NCI-H69 (cell line): ENCODE measurements at places on chromosomes 1 and 21.

DNA sequence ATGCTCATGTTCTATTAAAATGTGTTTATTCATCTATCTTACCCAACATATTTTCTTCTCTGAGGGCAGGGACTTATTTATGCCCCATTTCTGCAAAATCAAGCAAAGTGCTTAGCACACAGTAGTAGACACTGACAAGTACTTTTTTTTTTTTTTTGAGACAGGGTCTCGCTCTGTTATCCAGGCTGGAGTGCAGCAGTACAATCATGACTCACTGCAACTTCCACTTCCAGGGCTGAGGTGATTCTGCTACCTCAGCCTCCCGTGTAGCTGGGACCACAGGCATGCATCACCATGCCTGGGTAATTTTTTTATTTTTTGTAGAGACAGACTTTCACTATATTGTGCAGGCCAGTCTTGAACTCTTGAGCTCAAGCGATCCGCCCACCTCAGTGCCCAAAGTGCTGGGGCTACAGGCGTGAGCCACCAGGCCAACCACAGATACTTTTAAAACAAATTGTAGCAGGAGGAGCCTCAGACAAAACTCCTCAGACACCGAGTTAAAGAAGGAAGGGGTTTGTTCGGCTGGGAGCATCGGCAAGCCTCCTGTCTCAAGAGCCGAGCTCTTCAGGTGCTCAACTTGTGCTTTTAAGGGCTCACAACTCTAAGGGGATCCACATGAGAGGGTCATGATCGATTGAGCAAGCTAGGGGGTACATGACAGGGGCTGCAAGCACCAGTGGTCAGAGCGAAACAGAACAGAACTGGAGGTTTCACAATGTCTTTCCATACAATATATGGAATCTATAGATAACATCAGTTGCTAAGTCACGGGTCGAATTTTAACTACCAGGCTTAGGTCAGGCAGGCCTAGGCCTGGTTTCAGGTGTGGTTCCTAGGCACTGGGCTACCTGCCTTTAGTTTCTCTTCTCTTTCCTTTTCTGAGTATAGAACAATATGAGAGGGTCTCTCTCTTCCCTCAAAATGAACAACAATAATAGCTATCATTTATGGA is 5.7 kb upstream of the TMEM167B start:
- DNase-seq, result no peak

DNA sequence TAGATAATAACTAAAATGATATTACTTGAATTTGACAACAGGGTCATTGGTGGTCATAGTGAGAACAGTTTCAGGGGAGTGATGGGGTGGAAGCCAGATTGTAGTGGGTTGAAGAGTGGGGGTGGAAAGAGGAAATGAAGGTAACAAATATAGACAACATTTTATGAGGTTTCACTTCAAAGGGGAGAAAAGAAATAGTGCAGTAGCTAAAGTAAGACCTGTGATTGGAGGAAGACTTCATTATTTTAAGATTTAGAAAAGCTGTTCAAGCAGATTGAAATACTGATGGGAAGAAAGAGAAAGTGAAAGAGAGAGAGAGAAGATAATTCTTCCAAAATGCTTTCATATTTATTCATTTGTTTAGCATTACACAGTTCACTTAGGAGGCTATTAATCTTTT is 52.0 kb upstream of the KCNA3 start:
- no peak for DNase-seq

GRCh38 chr21:34859976-34860653 is 189.0 kb downstream of the RUNX1 start:
- no peak for DNase-seq

DNA sequence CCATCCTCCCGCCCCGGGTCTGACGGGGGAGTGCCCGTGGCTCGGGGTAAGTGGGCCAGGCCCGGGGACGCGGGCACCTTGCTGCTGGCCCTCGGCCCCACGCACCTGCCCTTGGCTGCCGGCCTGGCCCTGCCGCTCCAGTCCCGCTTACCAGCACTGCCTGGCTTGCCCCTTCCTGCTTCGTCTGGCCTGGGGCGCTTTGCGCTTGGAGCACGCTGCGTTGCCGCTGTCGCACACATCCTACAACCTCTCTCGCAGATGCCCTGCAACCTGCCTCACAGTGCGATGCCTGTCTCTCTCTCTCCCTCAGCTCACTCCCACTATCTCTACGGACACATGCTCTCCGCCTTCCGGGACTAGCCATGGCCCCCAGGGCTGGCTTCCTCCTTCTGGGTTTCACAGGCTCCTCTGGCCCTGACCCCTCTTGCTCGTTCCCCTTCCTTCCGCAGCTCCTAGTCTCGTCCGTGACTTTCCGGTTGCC is 9.7 kb downstream of the MYOG start:
- DNase-seq, result no peak

- no peak for DNase-seq
Measured at GRCh38 chr1:35656148-35656862, 15.0 kb upstream of the PSMB2 start.

- DNase-seq, result no peak
Measured at GRCh38 chr1:248361121-248361715, at the start of gene OR2T4. Gene OR2T4 (plus strand): TSS chr1:248361665. CDS start chr1:248361665, 0 bp downstream.

- no peak for DNase-seq
Measured at GRCh38 chr1:212625781-212626450, 17.4 kb downstream of the ATF3 start.

- no peak for DNase-seq
Measured at GRCh38 chr21:35828161-35828560, 232.2 kb downstream of the SETD4 start.

DNA sequence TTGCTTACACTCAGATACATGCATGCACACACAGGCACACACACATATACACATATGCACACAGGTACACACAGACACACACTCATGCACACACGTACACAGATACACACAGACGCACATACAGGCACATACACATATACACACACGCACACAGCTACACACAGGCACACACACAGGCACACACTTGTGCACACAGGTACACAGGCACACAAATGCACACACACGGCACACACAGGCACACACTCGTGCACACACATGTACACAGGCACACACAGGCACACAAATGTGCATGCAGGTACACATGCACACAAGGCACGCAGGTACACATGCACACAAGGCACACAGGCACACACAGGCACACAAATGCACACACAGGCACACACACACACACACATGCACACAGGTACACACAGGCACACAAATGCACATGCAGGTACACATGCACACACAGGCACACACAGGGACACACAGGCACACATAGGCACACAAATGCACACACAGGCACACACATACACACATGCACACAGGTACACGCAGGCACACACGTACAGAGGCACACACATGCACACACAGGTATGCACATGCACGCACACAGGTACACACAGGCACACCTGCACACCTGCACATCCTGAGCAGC is 110.0 kb downstream of the WDR4 start:
- no peak for DNase-seq
